CD4-positive, alpha-beta T cell treated with Interleukin-1 beta for 1 hour (primary cell): ENCODE measurements at places on chromosomes 2 and 18.
A peak's percentile ranks its signal among the peaks of the same experiment; 100 is the strongest.

- DNase-seq: no peak
These were observed 68.6 kb downstream of the ZC3H6 start for GRCh38 chr2:112343827-112344585.

GRCh38 chr2:164975891-164976290 lies 20.6 kb upstream of the SLC38A11 start:
- DNase-seq: no peak

- no peak for DNase-seq
These were observed 331.8 kb downstream of the MTX2 start for GRCh38 chr2:176601066-176601465.

DNA sequence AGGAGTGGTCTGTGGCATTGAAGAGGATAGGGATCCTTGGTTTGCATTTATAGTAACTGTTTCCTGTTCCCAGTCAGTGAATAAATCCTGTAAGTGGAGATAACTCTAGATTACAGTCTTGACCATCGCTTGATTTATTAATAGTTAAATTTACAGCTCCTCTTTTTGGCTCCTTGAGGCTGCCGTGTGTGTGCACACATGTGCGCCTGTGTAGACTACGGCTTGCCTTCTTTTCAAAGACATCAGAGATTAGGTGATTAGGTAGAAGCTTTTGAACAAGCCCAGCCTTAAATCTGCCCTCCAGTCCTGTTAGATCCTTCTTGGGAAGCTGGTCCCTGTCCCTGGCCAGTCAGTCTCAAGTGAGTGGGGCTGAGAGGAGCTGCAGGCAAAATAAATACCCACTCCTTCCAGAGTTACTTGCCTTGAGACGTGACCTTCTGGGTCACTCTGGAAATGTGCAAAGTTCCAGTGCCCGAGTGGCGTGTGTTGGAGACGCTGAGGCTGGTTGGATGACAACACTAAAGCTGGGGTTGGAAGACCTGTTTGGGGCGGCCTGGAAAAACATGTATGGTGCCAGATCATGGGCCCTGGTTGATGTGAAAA lies 32.0 kb downstream of the TCF7L1 start:
- no peak for DNase-seq

GRCh38 chr2:71174207-71174606 lies 43.8 kb downstream of the MPHOSPH10 start:
- DNase-seq: no peak

GRCh38 chr2:235766278-235766677 lies 272.4 kb downstream of the AGAP1 start:
- peak; percentile 51 for DNase-seq

DNA sequence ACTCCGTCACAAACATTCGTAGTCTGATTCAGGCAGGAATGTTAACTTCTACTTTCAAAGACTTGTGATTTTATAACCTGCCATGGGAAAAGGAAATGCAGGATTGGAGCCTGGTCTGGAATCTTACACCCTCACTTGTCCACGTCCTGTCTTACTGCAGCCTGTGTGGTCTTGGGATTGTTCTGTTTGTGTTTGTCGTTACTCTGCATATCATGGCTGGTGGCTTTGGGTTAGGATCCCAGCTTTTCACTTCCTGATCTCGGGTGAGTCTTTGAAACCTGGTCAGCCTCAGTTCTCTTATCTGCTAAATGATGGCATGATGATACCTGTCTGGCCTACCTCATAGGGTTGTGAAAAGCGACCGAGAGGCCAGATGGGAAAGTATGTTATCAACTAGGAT lies 34.6 kb downstream of the SH3BP4 start:
- DNase-seq: no peak
